Glomerular endothelial cell (primary cell): ENCODE measurements at places on chromosomes 3 and 15. TPM values are rescaled to one million over a fixed set of nuclear protein-coding genes. Genes with fewer than 3 reads are reported as not detected.

The SHC4 gene
- 1.1 and 2.8 TPM in 2 replicates for total RNA-seq

The BHLHE40 gene
- 50.3 and 74.4 TPM in 2 replicates for total RNA-seq

The NEK11 gene
- total RNA-seq = 2.3 and 6.7 TPM in 2 replicates

The CACNA2D3 gene
- total RNA-seq = 0.05 TPM in 1 of 2 replicates, not detected in the other

The CELSR3 gene
- 1.1 and 2.2 TPM in 2 replicates for total RNA-seq

The MINAR1 gene
- 0.29 and 1.5 TPM in 2 replicates for total RNA-seq

The OGG1 gene
- 16.7 and 17.5 TPM in 2 replicates for total RNA-seq

DNA sequence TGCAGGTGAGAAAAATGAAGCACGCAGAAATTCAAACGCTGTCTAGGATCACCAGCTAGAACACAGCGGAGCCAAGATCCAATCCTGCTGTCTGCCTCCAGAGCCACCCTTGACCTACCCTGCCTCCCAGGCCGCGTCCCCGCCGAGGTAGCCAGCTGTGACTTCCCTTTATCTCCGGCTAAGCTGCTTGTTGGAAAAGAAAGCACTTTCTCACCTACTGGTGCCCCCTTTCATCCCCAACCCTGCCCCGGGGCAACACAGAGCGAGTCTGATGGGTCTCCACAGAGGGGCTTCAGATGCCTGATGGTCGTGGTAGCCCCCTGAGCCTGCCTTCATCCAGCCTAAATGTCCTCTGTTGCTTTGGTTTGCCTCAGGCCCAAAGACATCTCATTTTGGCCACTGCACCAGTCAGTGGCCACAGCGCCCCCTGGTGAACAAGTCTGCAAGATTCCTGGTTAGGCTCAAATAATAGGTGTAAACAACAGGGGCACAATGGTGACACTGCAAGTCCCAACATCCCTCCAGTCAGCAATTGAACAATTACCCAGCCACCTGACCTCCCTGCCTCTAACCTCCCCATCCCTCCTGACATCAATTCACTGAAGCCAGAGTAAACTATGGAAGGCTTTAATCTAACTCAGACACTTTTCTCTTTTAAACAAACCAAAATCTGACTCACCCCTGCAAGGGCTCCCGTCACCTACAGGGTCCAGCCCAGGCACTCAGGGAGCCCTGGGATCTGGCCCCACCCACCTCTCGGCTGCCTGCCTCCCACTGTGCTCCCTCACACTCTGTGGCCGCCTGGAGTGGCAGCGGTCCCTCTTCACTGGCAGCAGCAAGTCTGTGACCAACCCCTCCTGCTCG, 27.3 kb upstream of the BCL2L10 start:
- no peak for DNase-seq

DNA sequence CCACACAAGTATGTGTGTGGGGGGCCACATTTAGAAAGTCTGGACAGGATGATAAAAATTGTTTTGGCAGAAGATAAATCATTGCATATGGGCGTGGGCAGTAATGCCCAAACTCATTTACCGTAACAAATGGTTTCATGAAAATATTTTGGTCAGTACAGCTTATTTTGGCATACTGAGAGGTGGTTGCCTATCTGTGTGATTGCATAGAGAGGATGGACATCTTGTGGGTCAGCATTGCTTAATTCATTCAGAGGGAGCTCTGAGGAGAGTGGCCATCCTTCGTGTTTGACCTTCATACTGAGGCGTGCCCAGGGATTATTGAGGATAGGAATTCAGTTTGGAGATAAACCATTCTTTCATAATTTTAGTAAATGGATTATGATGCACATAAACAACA, 162.5 kb downstream of the GAP43 start:
- no peak for DNase-seq

- DNase-seq = no peak
Observed at GRCh38 chr3:111785034-111785433, 74.0 kb upstream of the PHLDB2 start.

- DNase-seq = no peak
Observed at GRCh38 chr15:58136731-58137130, 1.4 kb upstream of the AQP9 start.

DNA sequence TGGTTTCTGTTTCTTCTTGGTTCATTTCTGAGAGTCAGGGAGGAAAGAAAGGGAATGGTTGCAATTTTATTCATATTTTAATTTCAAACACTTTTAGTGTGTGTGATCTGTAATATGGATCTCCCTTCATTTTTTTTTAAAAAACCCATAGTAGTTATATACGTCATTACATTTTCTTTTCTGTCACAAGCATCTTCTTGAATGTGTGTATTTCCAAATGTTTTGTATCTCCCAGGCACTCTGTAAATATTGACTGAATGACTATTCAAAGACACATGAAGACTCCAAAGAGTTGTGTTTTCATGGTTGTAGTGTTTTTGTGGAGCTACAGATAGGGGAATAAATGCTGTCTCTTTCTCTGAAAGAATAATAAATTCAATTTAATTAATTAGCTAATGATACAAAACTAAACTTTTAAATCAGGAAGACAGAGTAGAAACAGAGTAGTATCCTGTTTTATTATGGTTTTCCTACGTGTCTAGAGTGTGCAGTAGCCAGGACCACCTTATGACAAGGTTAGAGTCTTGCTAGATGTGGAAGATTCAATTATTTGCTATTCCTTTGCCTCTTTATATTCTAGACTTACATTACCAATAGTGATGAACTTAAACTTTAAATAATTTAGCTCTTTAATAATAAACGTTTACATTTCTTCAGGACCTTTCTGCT, 35.5 kb downstream of the NECTIN3 start:
- no peak for DNase-seq

DNA sequence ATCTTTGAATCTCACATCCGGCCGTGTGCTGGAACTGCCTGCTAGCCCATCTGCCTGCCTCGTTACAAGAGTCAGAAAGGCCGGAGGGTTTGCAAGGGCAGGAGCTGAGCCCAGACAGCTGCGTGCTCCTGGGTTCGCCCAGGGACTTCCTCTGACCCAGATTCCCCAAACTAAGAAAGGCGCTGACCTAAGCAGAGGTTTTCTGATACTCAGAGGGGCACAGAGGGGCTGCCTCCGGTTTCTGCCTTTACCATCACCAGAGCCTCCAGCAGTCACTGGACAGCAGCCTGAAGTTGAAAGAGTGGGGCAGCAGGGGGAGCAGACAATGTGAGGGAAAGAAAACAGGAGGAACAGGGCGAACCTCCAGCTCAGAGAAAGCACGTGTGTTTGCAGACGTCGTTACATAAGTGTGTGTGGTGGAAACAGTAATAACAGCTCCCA, 33.4 kb upstream of the RAD18 start:
- no peak for DNase-seq

- DNase-seq = no peak
Observed at GRCh38 chr15:22257047-22258008, 177.0 kb downstream of the OR4M2 start.

DNA sequence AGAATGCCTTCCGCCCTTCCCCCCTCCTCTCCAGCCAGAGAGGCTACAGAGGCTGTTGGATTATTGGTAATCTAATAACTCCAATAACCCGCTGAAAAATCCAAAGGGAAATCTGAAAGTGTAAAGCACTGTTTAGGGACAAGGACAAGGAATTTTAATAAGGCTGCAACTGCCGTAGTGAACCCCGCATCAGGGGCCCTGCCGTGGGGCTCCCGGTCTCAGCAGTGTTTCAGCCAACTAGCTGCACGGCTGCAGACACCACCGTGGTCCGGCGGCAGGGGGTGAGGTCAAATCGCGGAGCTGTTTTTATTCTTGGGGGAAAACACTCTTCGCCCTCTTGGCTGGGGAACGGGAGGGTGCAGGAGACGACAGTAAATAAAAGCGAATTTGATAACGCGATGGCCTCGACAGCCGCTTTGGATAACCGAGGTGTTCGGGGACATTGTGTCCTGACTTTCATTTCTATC, 6.1 kb downstream of the BCL6 start:
- DNase-seq = no peak

GRCh38 chr15:87031540-87032230, 952.0 kb downstream of the AGBL1 start:
- no peak for DNase-seq

GRCh38 chr3:114962189-114962588, 184.9 kb downstream of the ZBTB20 start:
- no peak for DNase-seq

- no peak for DNase-seq
Observed at GRCh38 chr3:52248816-52249547, 3.4 kb downstream of the PPM1M start.

GRCh38 chr15:32718821-32719716, 1.3 kb downstream of the GREM1 start:
- DNase-seq = no peak

DNA sequence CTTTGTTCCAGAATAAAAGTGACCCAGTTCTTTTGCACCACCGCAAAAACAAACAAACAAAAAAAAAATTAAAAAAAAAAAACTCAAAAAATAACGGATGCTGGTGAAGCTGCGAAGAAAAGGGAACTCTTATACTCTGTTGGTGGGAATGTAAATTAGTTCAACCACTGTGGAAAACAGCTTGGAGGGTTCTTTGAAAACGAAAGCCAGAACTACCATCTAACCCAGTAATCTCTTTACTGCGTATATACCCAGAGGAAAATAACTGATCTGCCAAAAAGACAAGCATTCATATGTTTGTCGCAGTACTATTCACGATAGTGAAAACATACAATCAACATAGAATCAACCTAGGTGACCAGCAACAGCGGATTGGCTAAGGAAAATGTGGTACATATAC, 298.9 kb upstream of the CBLB start:
- no peak for DNase-seq

DNA sequence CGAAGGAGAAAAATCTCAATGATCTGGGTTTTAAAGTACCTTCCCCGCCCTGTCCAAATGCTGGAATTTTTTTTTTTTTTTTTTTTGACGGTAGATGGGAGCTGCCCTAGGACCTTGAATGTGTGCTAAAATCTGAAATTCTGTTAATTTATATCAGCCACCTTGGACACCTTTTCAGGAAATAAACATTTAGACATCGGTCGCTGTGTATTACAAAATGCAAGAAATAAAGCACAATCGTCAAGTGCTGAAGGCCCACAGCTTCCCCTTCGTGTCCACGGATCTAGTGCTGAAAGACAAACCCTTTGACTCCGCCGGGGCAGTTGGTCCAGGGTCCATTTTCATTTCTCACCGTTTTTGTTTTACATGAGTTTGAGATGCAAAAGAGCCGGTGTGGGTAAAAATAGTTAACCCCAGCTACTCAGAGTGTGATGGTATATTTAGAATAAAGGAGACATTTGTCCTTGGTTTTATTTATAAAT, 90.2 kb upstream of the CHD2 start:
- no peak for DNase-seq

- no peak for DNase-seq
Observed at GRCh38 chr3:11300970-11301369, 28.8 kb downstream of the ATG7 start.

DNA sequence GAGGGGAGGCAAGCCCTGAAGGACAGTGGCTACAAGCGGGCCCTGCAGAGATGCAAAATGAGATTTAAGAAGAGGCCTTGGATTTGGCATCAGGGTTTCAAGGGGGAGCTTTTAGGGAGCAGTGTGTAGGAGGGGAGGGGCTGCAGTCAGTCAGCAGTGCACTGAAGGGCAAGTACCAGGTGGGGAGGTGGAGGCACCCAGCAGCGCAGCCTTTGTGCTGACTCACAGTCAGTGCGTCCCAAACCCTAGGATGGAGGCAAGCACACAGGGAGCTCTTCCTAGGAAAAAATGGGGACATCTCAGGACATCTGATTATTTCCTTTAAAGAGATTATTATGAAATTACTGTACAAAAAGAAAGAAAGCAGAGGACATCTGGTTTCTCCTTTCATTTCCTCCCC, 80.0 kb downstream of the AAGAB start:
- DNase-seq = no peak

- DNase-seq = no peak
Observed at GRCh38 chr15:100788418-100789105, 91.1 kb upstream of the ALDH1A3 start.
